ENCODE measurements at places on chromosomes 7 and 10. TPM values are rescaled to one million over a fixed set of nuclear protein-coding genes. Genes with fewer than 3 reads are reported as not detected.

DNA sequence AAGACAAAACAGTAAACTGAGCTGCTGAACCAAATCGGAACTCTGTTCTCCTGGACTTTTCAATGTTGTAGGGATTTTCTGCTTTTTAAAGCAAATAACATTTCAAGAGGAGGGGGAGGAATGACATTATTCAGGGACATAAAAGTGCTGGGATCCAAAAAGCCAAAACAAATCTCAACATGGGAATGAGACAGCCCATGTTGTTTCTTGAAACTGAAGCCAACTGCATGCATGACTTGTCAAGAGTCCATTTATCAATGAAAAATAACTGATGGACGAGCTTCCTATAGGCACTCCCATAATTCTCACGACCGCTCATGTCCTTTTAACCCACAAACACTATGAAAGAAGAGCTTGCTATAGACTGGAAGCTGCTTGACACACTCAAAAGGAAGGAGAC is 27.8 kb downstream of the FAM53B start:
- no peak for DNase-seq

GRCh38 chr7:30322271-30323005 is 38.0 kb downstream of the ZNRF2 start:
- no peak for DNase-seq

DNA sequence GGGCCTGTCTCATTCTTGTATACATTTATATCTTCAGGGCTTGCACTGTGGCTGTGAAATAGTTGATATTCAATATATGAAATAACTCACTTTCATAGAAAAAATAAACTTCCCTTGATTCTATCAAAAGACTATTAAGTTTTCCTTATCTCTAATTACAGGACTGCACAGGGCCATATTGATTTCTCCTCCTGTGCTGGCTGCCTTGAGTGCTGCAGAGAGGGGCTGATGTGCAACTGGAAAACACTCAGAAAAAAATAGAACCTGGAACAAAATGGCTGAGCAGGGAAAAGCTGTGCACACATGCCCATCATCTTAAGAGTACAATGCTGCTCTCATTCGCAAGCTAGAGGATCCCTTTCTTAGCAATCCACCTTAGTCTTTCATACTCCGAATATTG is 5.9 kb upstream of the HDAC9 start:
- no peak for DNase-seq

- DNase-seq: no peak
Measured at GRCh38 chr10:90785782-90786181, 72.1 kb downstream of the HTR7 start.

- DNase-seq: no peak
Measured at GRCh38 chr10:58642916-58643428, 130.3 kb downstream of the BICC1 start.

DNA sequence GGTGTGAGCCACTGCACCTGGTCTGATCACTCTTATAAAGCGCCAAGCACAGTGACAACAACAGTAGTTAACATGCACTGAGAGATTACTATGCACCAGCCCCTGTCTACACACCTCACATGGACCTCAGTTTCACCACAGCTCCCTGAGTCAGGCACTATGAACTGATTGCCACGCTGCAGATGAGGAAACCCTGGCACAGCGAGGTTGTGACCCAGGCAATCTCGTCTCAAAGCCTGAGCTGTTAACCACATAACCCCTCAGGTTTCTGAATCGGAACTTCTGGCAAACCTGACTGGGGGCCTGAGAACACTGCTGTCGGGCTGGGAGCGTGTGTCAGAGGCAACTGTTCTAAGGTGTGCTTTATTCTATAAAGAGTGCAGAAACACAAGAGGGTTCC is 150.8 kb downstream of the RNF216 start:
- no peak for DNase-seq

DNA sequence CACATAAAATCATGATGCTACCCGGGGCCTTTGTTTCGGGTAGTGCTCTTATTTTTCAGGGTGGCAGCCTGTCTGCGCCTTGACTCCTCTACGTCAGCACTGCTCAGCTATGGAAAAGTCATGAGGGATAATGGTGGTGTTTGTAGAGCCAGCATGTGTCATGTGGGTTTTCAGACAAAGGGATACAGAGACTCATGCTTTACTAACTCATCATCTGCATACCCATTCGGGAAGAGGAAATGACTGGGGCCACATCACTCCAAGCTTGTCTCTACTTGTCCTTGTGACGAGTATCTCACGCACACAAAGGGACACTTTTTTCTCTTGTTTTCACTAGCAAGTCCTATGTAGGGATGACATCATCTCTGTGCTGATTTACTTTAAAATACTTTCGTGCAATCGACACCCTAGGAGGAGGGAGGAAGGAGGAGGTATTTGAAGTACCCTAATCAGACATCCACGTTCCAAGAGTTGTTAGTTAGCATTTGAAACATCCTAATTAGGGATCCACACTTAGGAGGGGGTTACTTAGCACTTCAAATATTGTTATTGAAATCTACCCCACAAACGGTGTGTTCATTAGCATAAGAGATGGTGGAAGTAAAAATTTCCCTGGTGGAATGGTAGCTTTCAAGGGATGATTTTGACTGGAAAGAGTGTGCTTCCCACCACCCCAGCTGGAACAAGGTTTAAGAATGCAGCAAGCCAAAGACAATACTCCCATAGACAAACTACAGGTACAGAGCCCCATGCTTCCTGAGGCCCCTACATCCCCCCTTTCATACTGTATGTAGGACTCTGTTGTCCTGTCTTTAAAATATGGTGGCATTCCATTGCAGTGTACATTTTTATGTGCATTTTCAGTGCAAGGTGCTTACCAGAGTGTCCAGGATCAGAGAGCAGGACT is 52.0 kb downstream of the THNSL1 start:
- DNase-seq: no peak

DNA sequence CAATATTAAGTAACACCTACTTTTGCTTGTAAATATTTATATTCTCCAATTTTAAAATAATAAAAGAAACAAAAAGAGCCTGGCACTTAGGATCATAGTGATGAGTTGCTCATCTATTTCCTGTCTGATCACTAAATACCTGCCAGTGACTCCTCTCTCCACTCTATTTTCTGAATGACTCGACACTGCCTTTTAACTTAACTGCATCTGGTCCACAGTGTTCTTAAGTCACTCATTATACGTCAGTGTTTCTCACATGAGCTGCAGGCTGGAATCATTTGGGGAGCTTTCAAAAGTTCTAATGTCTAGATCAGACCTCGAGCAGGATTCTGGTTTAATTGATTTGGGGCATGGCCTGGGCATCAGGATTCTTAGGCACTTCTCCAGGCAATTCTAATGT is 78.0 kb upstream of the AGBL3 start:
- no peak for DNase-seq

- DNase-seq: no peak
Measured at GRCh38 chr10:126777714-126778113, 107.2 kb upstream of the C10orf90 start.

- DNase-seq: peak; percentile 7
Measured at GRCh38 chr10:12902135-12902572, 99.4 kb downstream of the CCDC3 start.

- DNase-seq: no peak
Measured at GRCh38 chr7:50564640-50565558, at the start of gene DDC. Gene DDC (minus strand): TSS chr7:50565405. CDS start chr7:50544085, 21,320 bp downstream.

DNA sequence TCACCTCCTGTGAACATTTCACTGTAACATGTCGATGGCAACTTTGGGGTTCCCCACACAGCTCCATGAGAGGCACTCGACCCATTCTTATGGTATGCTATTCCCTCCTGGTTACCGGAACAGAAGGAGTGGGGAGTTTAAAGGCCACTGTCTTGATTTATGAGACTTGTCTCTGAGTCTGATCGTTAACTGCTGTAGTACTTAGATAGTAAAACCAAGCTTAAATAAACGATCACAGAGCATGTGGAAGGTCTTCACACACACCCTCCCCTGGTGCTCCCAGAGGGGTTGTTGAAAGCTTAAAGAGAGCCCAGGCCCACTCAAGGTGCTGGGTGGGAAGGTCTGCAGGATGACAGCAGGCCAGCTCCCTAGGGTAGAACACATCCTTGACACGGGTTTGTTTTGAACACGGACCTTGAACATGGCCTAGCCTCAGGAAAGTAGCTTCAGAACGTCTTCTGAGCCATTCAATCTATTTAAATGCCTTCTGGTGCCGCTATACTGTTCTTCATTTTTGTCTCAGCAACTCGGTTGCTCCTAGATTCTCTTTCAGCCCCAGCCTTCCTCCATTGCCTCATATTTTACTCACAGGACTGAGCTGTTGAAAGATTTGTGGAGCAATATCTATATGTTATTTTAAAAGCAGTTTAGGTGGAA is 335.3 kb downstream of the FGFR2 start:
- no peak for DNase-seq

DNA sequence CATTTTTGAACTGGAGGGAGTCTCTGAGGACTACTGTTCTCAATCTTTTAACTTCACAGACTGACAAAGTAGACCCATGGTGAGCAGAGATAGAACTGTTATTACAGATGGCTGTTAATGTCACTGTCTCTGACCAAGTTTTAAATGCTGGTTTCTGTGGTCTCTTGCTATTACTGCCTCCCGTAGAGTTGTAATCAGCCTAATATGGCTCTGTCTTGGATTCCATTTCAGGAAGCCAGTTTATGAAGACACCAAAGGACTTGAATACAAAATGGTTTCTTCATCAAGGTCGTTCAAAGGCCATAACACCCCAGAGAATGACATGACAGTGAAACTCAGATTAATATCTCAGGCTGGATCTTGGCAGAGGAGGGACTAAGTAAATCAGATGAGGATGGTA is 3.9 kb downstream of the SFRP4 start:
- DNase-seq: no peak

DNA sequence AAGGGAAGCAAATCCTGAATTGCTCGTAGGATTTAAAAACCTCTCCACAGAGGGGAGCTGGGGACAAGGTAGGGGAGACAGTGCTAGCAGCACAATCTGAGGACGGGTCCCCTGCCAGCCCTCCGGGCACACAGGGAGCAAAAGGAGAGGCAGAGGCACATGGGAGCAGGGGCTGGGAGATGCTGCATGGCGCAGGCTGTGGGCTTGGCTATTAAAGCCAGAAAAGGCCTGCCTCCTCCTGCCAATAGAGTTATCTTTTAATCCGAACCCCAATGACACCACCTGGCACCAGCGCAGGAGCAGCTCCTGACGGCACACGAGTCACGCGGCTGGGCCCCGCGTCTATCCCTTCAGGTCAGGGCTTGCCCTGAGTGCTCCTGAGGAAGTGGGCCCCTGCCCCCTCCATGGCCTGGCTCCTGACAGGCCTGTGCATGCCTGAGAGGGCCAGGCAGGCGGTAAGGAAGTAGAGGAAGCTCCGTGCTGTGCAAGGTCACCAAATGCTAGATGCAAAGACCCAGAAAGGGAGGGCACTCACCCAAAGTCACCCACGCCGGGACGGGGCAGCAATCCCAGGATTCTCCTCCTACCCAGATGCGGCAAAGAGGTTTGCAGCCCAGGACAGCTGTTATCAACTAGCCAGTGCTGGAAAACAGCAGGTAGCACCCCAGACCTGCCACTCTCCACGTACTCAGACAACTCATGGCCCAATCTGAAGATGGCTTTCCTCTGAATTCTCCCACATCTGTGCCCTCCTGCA is 28.1 kb downstream of the DLG5 start:
- DNase-seq: no peak

DNA sequence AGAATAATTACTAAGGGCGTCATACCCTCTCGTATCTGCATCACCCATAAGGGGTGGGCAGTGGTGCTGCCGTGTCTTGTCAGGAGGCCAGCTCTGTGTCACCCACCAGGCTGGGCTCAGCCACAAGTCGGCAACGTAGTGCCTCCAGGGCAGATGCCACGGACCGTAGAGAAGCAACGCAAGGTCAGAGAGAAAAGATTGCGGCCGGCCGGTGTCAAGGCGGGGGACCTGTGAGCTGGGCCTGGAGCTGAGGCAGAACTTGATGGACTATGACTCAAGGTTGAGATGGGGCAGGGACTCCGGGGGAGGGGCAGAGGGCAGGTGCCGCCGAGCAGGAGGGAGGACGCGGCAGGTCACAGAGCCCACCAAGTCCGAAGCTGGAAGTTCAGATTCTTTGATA is 29.5 kb downstream of the FOXK1 start:
- DNase-seq: no peak

DNA sequence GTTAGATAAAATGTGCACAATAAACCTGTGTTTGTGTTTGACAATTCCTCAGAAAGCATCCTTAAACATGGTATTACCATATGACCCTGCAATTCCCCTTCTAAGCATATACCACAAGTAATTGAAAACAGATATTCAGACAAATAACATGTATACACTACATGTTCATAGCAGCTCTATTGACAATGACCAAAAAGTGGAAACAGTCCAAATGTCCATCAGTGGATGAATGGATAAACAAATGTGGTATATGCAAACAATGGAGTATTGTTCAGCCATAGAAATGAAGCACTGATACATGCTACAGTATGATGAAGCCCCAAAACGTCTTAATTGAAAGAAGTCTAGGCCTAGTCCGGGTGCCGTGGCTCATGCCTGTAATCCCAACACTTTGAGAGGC is 280.1 kb downstream of the OTUD1 start:
- no peak for DNase-seq

DNA sequence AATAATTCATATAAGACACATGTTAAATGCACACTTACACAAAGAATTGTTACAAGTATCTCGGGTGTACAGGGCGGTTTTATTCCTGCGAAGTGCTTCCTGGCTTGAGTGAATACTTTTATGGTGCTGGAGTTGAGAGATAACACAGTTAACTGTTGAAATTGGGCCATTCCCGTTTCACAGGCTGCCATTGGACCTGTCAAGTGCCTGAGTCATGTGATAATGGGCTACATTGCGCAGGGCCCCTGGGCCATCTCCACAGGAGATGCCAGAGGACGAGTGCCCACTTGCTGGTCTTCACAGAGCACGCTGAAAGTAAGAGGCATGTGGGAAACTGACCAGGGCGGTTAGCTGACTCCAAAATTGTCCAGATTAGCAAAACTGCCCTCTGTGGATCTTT is 4.8 kb downstream of the FBH1 start:
- no peak for DNase-seq

Gene PRKG1
- 24.2 TPM for total RNA-seq

Gene TEX47
- total RNA-seq: not detected

Gene JAZF1
- 62.1 TPM for total RNA-seq

Gene VSTM2A
- total RNA-seq: 58.6 TPM

Gene FXYD4
- not detected for total RNA-seq

Gene ARHGAP22
- total RNA-seq: 2.2 TPM

Gene TMEM130
- 3.6 TPM for total RNA-seq

Gene TMEM176B
- 2.3 TPM for total RNA-seq

Gene ASZ1
- not detected for total RNA-seq

Gene TMEM26
- total RNA-seq: 0.47 TPM

Gene ADCYAP1R1
- total RNA-seq: 53.0 TPM

Gene PROSER2
- 0.47 TPM for total RNA-seq

Gene HMX3
- total RNA-seq: not detected

All from occipital lobe (tissue), 3 donors.